Lower leg skin (tissue), 4 donors: ENCODE measurements at places on chromosomes 5 and 9. TPM values are rescaled to one million over a fixed set of nuclear protein-coding genes. Genes with fewer than 3 reads are reported as not detected.

The TXNDC8 gene
- total RNA-seq = not detected

The RARS1 gene
- 92.2 TPM for total RNA-seq

The GDA gene
- 1.3 TPM for total RNA-seq

The CXCL14 gene
- 157 TPM for total RNA-seq

The KCNV2 gene
- not detected for total RNA-seq

The TBC1D13 gene
- 14.8 TPM for total RNA-seq

The PRRX2 gene
- total RNA-seq = 24.1 TPM

The MRPS2 gene
- total RNA-seq = 55.6 TPM

The BRINP1 gene
- total RNA-seq = not detected

The SARDH gene
- total RNA-seq = not detected

The EGR1 gene
- 51.4 TPM for total RNA-seq

The UBE2QL1 gene
- total RNA-seq = 1.4 TPM

The CDH6 gene
- total RNA-seq = 1.0 TPM

The GRM6 gene
- total RNA-seq = not detected

The ST6GALNAC4 gene
- total RNA-seq = 23.9 TPM

The OSMR gene
- total RNA-seq = 25.2 TPM

The SEPTIN8 gene
- total RNA-seq = 99.6 TPM

The PCDHGA7 gene
- 2.2 TPM for total RNA-seq

The SLC6A18 gene
- total RNA-seq = not detected

The PLK2 gene
- total RNA-seq = 169 TPM

The CENPP gene
- 8.3 TPM for total RNA-seq

The TAS2R1 gene
- total RNA-seq = not detected

The MYMK gene
- not detected for total RNA-seq

The DMRT3 gene
- total RNA-seq = not detected

The IRX2 gene
- 45.9 TPM for total RNA-seq

The BARHL1 gene
- not detected for total RNA-seq

The SH3GLB2 gene
- total RNA-seq = 378 TPM

The FOXD4L4 gene
- total RNA-seq = 0.17 TPM
